ENCODE measurements at places on chromosomes 3 and 15.

DNA sequence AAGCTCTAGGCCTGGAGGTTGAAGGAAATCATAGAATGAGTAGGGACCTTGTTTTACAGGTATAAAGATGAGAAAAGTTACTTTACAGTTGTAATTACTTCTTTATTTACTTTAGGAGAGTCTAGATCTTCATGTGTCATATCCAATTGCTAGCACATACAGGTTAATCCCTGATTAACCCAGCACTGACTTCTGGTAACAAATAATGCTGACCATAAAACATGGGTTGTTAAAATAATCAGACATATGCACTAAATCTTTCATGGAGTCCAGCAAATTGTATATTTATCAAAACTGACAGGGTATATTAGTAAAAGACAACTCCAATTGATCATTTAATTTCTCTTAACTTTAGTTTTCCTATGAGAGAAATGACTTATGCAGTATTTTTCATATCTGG is 245.2 kb downstream of the NFKBIZ start:
- no peak for DNase-seq

- DNase-seq, result peak; percentile 94
Measured at GRCh38 chr15:68818066-68818768, 2.5 kb downstream of the ANP32A start.

DNA sequence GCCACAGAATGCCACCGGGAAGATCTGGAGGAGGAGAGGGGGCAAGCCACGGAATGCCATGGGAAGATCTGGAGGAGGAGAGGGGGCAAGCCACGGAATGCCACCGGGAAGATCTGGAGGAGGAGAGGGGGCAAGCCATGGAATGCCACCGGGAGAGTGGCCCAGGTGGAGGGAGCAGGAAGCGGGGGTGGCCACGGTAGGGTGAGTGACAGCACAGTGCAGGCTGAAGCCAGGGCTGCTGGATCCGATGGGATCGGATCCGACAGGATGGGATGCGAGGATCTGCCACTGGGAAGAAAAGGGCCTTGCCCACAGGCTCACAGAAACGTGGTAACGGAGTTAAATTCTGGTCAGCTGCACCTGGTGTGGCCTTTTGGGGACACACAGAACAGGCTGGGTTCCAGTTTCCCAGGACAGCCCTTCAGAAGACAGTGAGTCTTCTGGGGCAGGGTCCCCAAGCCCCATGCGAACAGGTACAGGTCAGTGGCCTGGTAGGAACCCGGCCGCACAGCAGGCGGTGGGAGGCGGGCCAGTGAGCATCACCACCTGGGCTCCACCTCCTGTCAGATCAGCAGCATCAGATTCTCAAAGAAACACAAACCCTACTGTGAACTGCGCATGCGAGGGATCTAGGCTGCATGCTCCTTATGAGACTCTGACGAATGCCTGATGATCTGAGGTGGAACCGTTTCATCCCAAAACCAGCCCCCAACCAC is 58.8 kb downstream of the XXYLT1 start:
- no peak for DNase-seq

DNA sequence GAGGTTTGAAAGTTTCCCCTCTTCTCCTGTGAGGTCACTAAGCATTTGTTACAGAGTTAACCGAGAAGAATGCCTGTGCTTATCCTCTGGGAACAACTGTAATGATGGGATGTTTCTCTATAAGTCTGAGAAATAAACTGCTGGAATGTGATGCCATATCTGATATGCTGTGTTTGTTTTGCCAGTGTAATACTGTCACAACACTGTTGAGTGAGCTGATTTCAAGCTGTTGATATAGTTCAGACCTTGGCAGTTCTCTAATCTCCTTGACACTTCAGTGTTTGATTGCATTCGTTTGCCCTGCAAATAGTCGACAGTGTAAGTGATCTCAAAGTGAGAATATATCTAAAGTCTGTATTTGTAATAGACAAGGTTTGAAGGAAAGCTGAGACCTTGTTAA is 73.3 kb downstream of the PTPRG start:
- no peak for DNase-seq

DNA sequence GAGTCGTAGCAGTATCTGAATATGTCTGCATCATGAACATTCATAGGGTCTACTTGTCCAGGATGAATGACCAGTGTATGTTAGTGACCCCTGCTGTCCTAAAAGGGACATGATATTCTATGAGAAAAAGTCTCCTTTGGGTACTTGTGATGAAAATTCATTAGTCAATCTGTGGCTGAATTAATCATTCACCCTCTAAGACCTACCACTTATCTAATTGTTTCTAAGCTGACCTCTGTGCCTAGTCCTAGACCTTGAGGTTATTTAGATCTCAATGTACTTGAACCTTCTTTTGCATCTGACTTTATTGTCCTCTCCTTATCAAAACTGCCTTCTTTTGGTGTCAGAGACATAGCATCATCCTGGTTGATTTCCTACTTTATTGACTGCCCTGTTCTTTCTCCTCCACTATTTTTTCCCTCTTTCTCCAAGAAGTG is 799.3 kb downstream of the DIPK2A start:
- DNase-seq, result peak; percentile 57

DNA sequence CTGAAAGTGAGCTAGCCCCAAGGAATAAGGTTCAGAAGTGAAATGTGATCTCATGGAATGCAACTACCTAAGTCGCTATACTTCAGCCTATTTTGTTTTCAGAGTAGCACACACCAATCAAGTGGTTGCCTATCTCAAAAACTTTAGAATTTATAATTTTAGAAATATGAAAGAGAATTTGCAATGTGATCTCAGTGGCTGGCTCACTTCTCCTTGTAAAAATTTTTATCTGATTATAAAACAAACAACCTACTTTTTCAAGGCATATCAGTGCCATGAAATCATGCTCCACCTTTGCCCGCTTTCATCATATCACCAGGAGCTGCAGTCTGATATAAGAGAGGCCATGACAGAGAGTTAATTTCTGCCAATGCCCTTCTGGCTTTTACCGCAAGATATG is 47.3 kb downstream of the CLDN11 start:
- no peak for DNase-seq

- peak; percentile 50 for DNase-seq
Measured at GRCh38 chr3:138412821-138413551, 21.4 kb upstream of the ESYT3 start.

All from hematopoietic multipotent progenitor cell treated with erythropoietin and hydrocortisone succinate and interleukin-3 and kit ligand, for 4 days (in vitro differentiated cells).